ENCODE measurements at places on chromosomes 13 and 19. TPM values are rescaled to one million over a fixed set of nuclear protein-coding genes. Genes with fewer than 3 reads are reported as not detected.

DNA sequence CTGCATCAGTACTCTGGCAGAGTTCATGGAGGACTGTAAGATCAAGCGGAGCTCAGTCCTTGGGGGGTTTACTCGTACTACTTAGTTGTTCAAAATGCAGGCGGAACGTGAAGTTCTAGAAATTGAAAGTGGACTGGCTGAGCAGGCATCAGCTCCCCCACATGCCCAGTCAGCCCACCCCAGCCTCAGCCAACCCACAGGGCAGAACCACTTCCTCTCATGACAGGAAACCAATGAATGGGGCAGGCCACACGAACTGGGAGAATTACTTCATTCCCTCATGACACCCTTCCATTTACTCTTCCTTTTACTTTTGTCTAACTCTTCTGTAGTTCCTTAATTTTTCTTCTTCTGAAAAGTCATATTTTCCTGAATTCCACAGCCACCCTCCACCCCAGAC, 71.9 kb downstream of the FLT1 start:
- no peak overlapping the region for H3K27ac ChIP-seq
- no peak overlapping the region for H3K4me3 ChIP-seq
- DNase-seq, result no peak

- H3K27me3 ChIP-seq, result peaks cover 2% of the 10 kb centered on the region
- peak overlapping the region; percentile 93 for H3K27ac ChIP-seq
- peaks cover 6% of the 10 kb centered on the region for H3K36me3 ChIP-seq
Measured at GRCh38 chr19:1251330-1252220, 3.2 kb downstream of the MIDN start.

- peaks cover 4% of the 10 kb centered on the region for H3K4me1 ChIP-seq
- no peak overlapping the region for H3K4me3 ChIP-seq
- no peaks in the 10 kb centered on the region for H3K36me3 ChIP-seq
- DNase-seq, result no peak
- H3K27me3 ChIP-seq, result no peaks in the 10 kb centered on the region
Measured at GRCh38 chr19:34269489-34269888, 15.1 kb downstream of the GARRE1 start.

Gene ZNF610
- 0.50 TPM for polyA plus RNA-seq

Gene ZSCAN4
- polyA plus RNA-seq, result 0.50 TPM

- DNase-seq, result peak; percentile 67
- no peaks in the 10 kb centered on the region for H3K27me3 ChIP-seq
- no peak overlapping the region for H3K4me3 ChIP-seq
- H3K4me1 ChIP-seq, result peaks cover 3% of the 10 kb centered on the region
- H3K36me3 ChIP-seq, result no peaks in the 10 kb centered on the region
- no peak overlapping the region for H3K27ac ChIP-seq
Measured at GRCh38 chr13:107043021-107043956, 475.4 kb upstream of the ARGLU1 start.

GRCh38 chr19:33221638-33222037, 4.0 kb downstream of the SLC7A10 start:
- no peak for DNase-seq
- H3K4me3 ChIP-seq, result no peak overlapping the region
- H3K27ac ChIP-seq, result no peak overlapping the region
- H3K36me3 ChIP-seq, result no peaks in the 10 kb centered on the region

GRCh38 chr13:43528992-43529391, 257.8 kb downstream of the ENOX1 start:
- H3K27me3 ChIP-seq, result no peaks in the 10 kb centered on the region
- H3K4me1 ChIP-seq, result no peaks in the 10 kb centered on the region
- DNase-seq, result no peak
- no peaks in the 10 kb centered on the region for H3K36me3 ChIP-seq
- no peak overlapping the region for H3K27ac ChIP-seq
- H3K4me3 ChIP-seq, result no peak overlapping the region

GRCh38 chr13:74210693-74211393, 76.6 kb upstream of the KLF12 start:
- no peak for DNase-seq
- peaks cover 2% of the 10 kb centered on the region for H3K4me1 ChIP-seq
- H3K27me3 ChIP-seq, result no peaks in the 10 kb centered on the region

DNA sequence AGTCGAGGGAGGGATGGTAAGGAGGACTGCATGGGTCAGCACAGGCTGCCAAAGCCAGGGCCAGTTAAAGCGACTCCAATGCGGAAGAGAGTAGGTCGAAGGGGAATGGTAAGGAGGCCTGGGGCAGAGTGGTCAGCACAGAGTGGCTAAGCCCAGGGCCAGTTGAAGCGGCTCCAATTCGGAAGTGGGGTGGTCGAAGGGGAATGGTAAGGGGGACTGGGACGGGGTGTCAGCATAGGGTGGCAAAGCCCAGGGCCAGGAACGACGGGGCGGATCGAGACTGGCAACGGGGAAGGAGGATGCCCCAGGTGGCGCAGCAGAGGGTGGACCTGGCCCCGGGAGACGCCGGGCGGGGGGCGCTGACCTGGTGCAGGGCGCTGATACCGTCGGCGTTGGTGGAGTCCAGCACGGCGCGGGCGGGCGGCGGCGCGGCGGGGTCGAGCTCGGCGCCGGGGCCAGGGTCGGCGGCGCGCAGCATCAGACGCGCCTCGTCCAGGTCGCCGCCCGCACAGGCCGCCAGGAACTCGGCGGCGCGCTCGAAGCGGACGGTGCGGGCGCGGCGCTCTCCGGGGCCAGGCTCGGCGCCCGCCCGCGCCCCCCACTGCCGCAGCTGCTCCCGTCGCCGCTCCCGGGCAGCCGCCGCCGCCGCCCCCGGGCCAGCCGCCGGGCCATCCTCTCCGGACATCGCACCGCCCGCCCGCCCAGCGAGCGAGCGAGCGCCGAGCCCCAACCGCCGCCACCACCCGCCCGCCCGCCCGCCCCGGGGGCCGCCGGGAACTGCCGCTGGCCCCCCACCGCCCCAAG, at the start of gene PPP1R12C:
Gene PPP1R12C (minus strand): TSS at position 779 of the 804 bp plus-strand sequence. CDS start 94 bp downstream, at position 685.
- peak within 1 kb of the TSS; percentile 59 for H3K4me3 ChIP-seq
- DNase-seq, result peak; percentile 64
- no peaks in the 10 kb centered on the region for H3K36me3 ChIP-seq
- peak within 1 kb of the TSS; percentile 71 for H3K27ac ChIP-seq
- no peaks in the 10 kb centered on the region for H3K27me3 ChIP-seq
- no peaks in the 10 kb centered on the region for H3K4me1 ChIP-seq

GRCh38 chr19:748274-748598, 2.7 kb upstream of the MISP start:
- no peak overlapping the region for H3K27ac ChIP-seq
- H3K4me1 ChIP-seq, result no peaks in the 10 kb centered on the region
- no peak overlapping the region for H3K4me3 ChIP-seq
- H3K36me3 ChIP-seq, result no peaks in the 10 kb centered on the region

Gene IRF3
- 37.8 TPM for polyA plus RNA-seq

DNA sequence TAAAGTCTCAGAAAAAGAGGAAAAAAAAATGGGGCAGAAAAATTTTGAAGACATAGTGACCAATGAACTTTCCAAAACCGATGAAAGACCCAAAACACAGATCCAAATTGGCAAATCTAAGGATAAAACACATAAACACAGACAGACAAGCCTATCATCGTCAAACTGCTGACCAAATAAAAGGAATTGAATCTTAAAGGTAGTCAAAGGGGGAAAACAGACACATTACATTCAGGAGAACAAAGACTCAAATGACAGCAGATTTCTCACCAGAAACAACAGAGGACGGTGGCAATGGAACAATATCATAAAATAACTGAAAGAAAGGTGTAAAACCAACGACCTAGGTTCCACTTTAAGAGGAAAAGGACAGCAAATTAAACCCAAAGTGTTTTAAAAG, 10.2 kb downstream of the RBM26 start:
- no peaks in the 10 kb centered on the region for H3K36me3 ChIP-seq
- no peak overlapping the region for H3K4me3 ChIP-seq
- no peak for DNase-seq
- H3K27ac ChIP-seq, result no peak overlapping the region
- H3K27me3 ChIP-seq, result no peaks in the 10 kb centered on the region

Gene JAK3
- polyA plus RNA-seq, result 2.3 TPM

- H3K27me3 ChIP-seq, result no peaks in the 10 kb centered on the region
- no peaks in the 10 kb centered on the region for H3K36me3 ChIP-seq
- H3K27ac ChIP-seq, result no peak overlapping the region
- H3K4me3 ChIP-seq, result no peak overlapping the region
Measured at GRCh38 chr13:106246666-106247188, 288.7 kb downstream of the EFNB2 start.

- H3K27ac ChIP-seq, result no peak overlapping the region
- no peak overlapping the region for H3K4me3 ChIP-seq
- H3K4me1 ChIP-seq, result no peaks in the 10 kb centered on the region
- no peaks in the 10 kb centered on the region for H3K36me3 ChIP-seq
- DNase-seq, result no peak
Measured at GRCh38 chr19:45500918-45501729, 2.9 kb downstream of the PPM1N start.

Gene LYPD4
- not detected for polyA plus RNA-seq

All from aorta (tissue), 5 donors.